Stimulated activated memory B cell treated with anti-CD40 and anti-IgM and Interleukin-4, amounts not matched to agents 10 μg/mL and 1 μg/mL and 100 μg/mL, for 72 hours (primary cell): ENCODE measurements at places on chromosomes 11 and 22.

- H3K36me3 ChIP-seq, result no peaks in the 10 kb centered on the region
- peak overlapping the region; percentile 79 for H3K4me3 ChIP-seq
- H3K27me3 ChIP-seq, result no peaks in the 10 kb centered on the region
- ATAC-seq, result peak; percentile 77
- H3K4me1 ChIP-seq, result peaks cover 53% of the 10 kb centered on the region
- H3K27ac ChIP-seq, result peak overlapping the region; percentile 66
Observed at GRCh38 chr11:72781313-72782080, 12.3 kb downstream of the STARD10 start.

- H3K4me3 ChIP-seq, result no peak overlapping the region
- H3K4me1 ChIP-seq, result no peaks in the 10 kb centered on the region
- H3K27me3 ChIP-seq, result peaks cover 25% of the 10 kb centered on the region
- no peaks in the 10 kb centered on the region for H3K36me3 ChIP-seq
Observed at GRCh38 chr11:57207168-57207567, 25.4 kb downstream of the LRRC55 start.

DNA sequence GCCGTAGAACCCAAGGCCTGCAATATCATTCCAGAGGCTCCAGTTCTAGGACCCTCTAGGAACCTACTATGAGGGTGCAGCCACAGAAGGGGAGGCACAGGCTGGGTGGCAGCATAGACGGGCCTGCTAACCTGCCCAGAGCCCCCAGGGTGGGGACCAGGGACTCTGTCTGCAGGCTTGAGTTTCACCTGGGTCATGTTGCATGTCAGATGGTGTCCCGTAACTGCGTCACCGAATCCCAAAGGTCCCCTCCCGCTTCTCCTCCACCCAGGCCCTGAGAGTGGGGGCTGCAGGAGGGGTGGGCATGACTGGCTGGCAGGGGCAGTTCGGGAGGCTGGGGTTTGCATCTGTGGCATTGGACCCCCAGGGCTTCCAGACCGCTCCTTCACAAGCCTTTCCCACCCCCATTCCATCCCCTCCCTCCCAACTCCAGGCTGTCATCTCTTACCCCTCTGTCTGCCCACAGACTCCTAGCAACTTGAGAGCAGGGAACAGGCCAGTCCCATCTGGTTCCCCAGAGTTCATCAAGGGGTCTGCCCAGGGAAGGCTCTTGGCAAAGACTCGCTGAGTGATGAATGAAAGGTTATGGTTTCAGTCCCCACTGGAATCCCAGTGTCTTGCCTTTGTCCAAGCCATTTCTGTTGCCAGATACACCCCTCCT, 16.3 kb downstream of the MYO7A start:
- H3K4me3 ChIP-seq, result no peak overlapping the region
- H3K27ac ChIP-seq, result no peak overlapping the region
- peaks cover 42% of the 10 kb centered on the region for H3K27me3 ChIP-seq

DNA sequence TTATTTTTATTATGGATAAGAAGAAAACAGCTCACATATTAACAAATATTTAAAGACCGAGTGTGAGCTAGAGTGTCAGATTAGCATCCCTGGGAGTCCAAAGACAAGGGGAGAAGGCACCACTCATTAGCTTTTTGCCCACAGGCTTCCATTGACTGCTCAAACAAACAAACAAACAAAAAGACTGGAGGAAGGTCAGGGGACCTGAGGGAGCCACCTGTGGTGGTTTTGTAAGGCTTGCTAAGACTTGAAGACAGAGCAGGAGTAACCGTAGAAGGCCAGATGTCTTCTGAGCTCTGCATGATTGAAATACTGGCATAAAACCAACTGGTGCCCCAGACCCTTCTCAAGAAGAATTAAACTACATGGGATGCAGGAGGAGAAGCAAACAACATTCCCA, 395.2 kb upstream of the CNTN5 start:
- H3K4me1 ChIP-seq, result no peaks in the 10 kb centered on the region
- H3K27me3 ChIP-seq, result no peaks in the 10 kb centered on the region
- no peak overlapping the region for H3K27ac ChIP-seq
- no peaks in the 10 kb centered on the region for H3K36me3 ChIP-seq
- H3K4me3 ChIP-seq, result no peak overlapping the region

DNA sequence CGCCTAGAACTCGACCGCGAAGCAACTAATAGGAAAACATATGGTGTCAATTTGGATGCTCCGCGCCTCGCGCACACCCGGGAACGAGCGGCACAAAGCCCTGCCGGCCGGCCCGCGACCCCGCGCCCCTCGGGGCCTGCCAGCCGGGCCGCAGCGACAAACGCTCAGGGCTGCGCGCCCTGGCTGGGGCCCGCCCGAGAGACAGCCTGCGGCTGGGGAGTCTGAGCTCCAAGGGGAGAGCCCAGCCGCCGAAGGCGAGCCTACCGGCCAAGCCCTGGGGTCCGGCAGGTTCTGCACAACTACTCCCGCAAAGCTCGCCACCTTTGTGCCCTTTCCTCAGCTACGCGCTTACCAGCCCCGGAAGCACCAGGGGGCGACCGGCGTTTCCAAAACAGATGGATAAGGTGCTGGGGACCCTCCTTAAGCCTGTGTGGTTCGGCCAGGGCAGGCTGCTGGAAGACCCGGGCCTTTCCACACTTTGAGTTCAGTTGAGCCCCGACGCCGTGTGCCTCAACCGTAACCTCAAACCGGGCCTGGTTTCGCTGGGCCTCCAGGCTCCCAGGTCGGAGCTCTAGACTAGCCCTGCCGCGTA, 6.0 kb downstream of the PAX6 start:
- H3K36me3 ChIP-seq, result peaks cover under 1% of the 10 kb centered on the region
- H3K4me1 ChIP-seq, result peaks cover 31% of the 10 kb centered on the region
- H3K4me3 ChIP-seq, result no peak overlapping the region

DNA sequence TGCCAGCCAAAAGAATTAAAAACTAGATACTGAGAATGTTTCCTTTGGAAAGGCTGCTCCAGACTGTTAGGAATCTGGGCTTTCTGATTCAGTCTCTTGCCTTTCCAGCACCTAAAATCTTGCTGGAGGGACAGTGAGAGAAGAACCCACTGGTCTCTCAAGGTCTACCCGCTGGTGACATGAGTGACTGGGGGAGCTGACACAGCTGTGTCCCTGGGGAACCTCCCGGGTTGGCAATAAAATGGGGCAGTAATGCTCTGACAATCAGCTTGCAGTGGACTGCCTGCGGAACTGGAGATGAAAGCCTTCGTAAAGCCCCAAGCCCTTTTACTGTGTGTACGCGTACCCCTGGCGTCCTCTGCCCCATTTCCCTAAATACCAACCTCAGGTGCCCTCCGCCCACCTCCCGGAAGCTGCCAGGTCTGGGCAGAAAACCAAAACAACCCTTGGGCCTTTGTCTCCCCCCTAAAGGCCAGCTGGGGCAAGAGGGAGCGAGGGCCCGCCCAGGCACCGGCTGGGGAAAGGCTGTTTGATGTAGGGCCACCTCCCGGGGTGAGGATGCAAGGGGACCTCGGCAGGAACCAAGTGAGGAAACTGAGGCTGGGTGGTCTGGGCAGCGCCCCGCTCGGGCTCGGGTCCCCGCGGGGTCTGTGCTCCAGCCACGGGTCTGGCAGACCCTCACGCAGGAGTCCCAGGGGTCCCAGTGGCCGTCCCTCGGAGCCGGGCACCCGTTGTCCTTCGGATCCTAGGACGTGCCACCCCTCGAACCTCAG, 741 bp downstream of the CARS1 start:
- peak; percentile 25 for ATAC-seq
- H3K27ac ChIP-seq, result peak overlapping the region; percentile 89
- no peaks in the 10 kb centered on the region for H3K27me3 ChIP-seq
- H3K4me3 ChIP-seq, result peak overlapping the region; percentile 95
- peaks cover 53% of the 10 kb centered on the region for H3K4me1 ChIP-seq

- ATAC-seq, result no peak
- peaks cover 46% of the 10 kb centered on the region for H3K27me3 ChIP-seq
- no peak overlapping the region for H3K27ac ChIP-seq
- no peak overlapping the region for H3K4me3 ChIP-seq
- H3K4me1 ChIP-seq, result peaks cover 51% of the 10 kb centered on the region
Observed at GRCh38 chr11:72238492-72239312, 5.3 kb downstream of the PHOX2A start.

DNA sequence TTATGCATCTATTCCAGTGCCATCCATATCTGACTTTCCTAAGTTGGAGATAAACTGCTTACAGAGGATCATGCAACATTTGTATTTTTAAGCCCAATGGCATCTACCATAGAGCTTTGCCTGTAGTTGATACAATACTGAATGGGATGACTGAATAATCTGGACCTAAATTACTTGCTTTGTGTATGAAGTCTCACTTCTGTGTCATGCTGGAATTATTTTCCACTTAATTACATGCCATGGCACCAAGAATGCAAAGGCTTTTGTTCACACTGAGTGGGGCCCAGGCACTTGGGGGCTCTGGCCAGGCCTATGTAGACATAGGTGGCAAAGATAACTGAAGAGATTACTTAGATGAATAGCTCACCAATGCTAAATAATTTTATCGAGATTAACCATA, 51.6 kb downstream of the OPCML start:
- H3K4me1 ChIP-seq, result no peaks in the 10 kb centered on the region
- H3K27me3 ChIP-seq, result peaks cover 12% of the 10 kb centered on the region
- H3K36me3 ChIP-seq, result no peaks in the 10 kb centered on the region
- no peak overlapping the region for H3K27ac ChIP-seq
- ATAC-seq, result no peak

DNA sequence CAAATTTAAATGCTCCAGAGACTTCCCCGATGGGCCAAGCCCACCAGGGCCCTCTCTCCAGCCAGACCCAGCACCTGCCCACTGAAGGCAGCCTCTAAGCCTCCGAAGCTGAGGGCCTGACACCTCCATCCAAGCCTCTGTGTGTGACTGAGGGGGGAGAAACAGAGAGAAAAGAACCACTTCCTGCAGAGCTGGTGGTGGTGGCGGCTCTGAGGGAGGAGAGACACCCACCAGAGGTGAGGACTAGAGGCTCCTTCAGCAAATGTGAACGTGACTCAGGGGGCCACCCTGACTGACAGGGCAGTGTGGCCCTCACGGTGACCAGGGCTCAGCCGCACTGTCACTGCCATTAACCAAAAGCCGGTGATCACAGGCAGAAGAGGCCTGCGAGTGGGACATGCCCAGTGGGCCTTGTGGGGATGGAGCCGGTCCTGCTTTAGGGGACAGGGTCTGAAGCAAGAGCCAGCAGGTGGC, 31.0 kb upstream of the CD5 start:
- ATAC-seq, result peak; percentile 77
- peaks cover 51% of the 10 kb centered on the region for H3K4me1 ChIP-seq
- H3K27me3 ChIP-seq, result no peaks in the 10 kb centered on the region
- peaks cover 24% of the 10 kb centered on the region for H3K36me3 ChIP-seq
- H3K4me3 ChIP-seq, result peak overlapping the region; percentile 15

- no peaks in the 10 kb centered on the region for H3K27me3 ChIP-seq
- ATAC-seq, result no peak
- no peak overlapping the region for H3K27ac ChIP-seq
- H3K4me1 ChIP-seq, result no peaks in the 10 kb centered on the region
- H3K4me3 ChIP-seq, result no peak overlapping the region
Observed at GRCh38 chr11:79087961-79088318, 352.9 kb downstream of the TENM4 start.

DNA sequence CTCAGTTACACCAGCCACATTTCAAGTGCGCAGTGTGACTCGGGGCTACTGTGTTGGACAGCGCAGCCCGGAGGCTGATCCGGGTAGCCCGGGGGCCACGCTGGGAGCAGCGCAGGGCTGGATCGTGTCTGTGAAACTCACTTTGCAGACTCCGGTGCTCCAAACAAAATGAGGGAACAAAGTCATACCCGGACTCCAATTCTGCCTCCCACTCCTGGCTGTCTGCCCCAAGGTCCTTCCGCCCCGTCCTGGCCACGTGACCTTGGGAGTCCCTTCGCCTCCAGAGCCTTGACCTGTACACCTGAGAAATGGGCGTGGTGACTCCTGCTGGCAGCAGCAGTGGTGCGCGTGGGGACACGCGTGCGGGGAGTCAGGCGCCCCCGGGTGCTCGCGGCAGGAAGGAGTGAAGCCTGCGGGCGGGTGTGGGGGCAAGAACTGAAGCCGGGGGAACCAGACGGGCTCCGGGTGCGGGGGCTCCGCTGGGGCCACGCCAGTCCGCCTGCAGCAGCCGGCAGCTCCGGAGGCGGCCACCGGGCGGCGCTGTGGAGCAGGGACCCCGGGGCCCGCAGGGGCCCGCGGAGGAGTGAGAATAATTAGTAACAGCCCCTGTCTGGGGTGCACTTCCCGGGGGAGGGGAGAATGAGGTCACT, 42.4 kb downstream of the KCNJ4 start:
- H3K4me3 ChIP-seq, result peak overlapping the region; percentile 53
- no peak overlapping the region for H3K27ac ChIP-seq
- ATAC-seq, result no peak
- H3K36me3 ChIP-seq, result no peaks in the 10 kb centered on the region
- H3K4me1 ChIP-seq, result peaks cover 7% of the 10 kb centered on the region

- H3K36me3 ChIP-seq, result no peaks in the 10 kb centered on the region
- H3K4me3 ChIP-seq, result no peak overlapping the region
- H3K27ac ChIP-seq, result no peak overlapping the region
- H3K4me1 ChIP-seq, result peaks cover 38% of the 10 kb centered on the region
- peaks cover 9% of the 10 kb centered on the region for H3K27me3 ChIP-seq
- ATAC-seq, result peak; percentile 26
Observed at GRCh38 chr11:114166897-114167323, 107.4 kb downstream of the ZBTB16 start.

DNA sequence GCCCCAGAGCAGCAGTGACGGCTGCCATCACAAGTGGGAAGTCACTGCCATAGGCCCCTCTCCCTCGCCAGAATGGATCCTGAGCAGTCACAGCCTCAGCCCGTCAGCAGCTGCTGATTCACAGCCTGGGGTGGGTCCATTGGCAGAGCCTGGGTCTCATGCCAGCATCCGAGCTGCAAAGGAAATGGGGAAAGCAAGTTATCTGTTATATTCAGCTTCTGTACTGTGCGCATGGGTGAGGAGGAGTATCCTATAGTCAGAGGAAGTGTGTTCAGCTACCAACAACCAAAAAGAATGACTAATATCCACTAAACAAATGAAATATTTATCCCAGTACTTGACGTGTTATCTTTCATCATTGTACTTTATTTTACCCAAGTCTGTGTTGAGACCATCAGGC, 119.7 kb downstream of the RCN1 start:
- H3K4me3 ChIP-seq, result no peak overlapping the region
- H3K27ac ChIP-seq, result no peak overlapping the region
- H3K27me3 ChIP-seq, result peaks cover 26% of the 10 kb centered on the region
- H3K4me1 ChIP-seq, result no peaks in the 10 kb centered on the region
- no peak for ATAC-seq
- H3K36me3 ChIP-seq, result no peaks in the 10 kb centered on the region

- no peak for ATAC-seq
- peaks cover 12% of the 10 kb centered on the region for H3K36me3 ChIP-seq
- no peak overlapping the region for H3K4me3 ChIP-seq
- H3K4me1 ChIP-seq, result peaks cover 20% of the 10 kb centered on the region
- peak overlapping the region; percentile 83 for H3K27ac ChIP-seq
Observed at GRCh38 chr11:57727185-57727584, 14.1 kb upstream of the SELENOH start.

- no peak for ATAC-seq
- H3K27me3 ChIP-seq, result peaks cover 19% of the 10 kb centered on the region
Observed at GRCh38 chr11:3126901-3127691, 38.0 kb downstream of the OSBPL5 start.
